Inflammatory macrophage (primary cell): ENCODE measurements at places on chromosomes 5 and 9.
A peak's percentile ranks its signal among the peaks of the same experiment; 100 is the strongest.

GRCh38 chr5:125559296-125559695 lies 812.9 kb upstream of the ZNF608 start:
- no peak for DNase-seq

- no peak for DNase-seq
These were observed 37.9 kb upstream of the GABRP start for GRCh38 chr5:170745481-170746071.

- peak; percentile 87 for DNase-seq
These were observed 69.5 kb upstream of the RAD23B start for GRCh38 chr9:107213561-107214028.

- no peak for DNase-seq
These were observed 56.5 kb downstream of the ANKRD33B start for GRCh38 chr5:10620346-10620745.

- no peak for DNase-seq
These were observed 5.6 kb downstream of the PTCD2 start for GRCh38 chr5:72325566-72326305.

DNA sequence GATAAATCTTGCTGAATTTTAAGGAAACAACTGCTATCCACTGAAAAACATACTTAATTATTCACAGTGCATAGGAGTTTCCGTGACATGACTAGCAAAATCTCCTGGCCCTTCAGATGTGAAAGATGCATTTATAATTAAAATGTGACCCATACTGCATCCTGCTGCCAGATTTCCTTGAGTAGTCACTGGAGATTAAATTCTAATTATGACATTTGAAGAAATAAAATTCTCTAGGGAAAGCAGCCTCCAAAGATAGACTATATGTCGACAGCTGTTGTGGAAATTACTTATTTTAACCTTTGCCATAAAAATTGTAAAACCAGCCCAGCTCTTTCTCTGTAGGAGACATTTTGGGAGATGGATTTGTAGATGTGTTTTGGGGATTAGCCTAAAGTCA lies 193.6 kb upstream of the SMC2 start:
- DNase-seq, result no peak

GRCh38 chr5:62477801-62478200 lies 65.2 kb downstream of the IPO11 start:
- DNase-seq, result no peak

- no peak for DNase-seq
These were observed 4.4 kb upstream of the TOR4A start for GRCh38 chr9:137273095-137273490.

DNA sequence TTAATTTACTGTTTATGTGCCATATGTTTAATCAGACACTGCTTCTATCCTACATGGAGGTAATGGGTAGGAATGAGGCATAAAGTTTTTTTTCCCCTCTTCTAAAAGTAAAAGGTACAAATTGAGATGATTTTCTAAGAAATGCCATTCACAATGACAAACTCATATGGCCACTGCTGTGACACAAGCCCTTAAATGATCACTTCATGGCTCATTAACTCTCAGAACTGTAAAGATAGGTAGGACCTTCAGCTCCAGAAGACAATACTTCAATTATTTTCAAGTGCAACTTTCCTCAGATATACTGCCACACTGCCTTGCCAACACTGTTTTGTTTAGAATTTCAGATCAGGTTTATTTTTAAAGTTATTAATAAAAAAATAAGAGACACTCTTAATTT lies 362.9 kb upstream of the ZNF608 start:
- no peak for DNase-seq

DNA sequence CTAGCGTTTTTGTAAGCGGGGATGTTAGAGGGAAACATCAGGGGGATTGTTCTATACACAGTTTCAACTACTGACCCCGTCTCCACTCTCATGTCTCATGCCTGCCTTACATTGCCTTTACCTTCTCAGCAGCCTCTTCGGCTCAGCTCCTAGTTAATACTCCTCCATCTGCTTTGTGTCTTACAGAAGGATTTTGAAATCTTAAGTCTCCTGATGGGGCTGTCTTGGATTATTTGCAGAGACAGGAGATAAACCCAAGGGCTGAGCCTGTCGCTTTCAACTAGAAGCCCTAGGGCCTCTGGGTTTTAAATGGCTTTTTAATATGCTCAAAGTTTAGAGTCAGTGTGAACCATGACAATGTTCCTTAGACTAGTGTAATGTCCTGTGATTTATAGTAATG lies 161.5 kb downstream of the CARTPT start:
- no peak for DNase-seq

DNA sequence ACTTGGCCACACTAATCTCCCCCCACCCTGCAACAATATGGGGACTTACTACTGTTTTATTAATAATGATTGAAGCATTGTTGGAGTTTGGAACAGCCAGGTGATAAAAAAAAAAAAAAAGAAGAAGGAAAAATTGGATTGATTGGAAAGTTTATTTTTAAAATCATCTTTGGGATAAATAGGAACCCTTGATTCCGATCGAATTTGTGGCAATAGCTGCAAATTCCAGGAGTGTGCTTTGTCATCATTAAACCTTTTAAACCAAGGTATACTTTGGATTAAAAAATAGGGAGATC lies 907 bp upstream of the NR2F1 start:
- no peak for DNase-seq

DNA sequence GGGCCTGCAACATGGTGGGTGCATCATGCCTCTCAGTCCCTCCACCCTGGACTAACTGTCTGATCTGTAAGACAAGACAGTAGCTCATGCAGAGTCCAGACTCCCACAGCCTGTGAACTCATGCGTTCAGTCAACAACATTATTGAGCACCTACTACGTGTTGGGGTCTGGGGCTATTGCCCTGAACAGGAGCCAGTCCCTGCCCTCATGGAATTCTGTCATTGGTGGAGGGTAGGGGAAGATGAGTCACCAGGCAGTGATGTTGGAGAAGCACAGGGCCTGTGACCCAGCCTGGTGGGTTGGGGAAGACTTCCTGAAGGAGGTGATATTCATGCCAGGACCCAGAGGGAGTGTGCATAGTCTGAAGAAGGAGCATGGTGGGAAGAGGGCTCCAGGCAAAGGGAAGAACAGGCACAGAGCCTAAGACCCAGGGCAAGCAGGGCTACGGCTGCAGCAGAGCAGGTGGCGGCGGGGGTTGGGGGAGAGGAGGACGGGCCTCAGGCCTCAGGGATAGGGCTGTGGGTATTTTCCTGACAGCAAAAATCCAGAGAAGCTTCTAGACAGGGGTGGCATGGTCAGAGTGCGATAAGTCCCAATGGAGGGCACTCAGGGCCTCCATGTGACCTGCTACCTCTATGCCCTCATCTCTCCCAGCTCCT lies 26.7 kb upstream of the PSD2 start:
- DNase-seq, result peak; percentile 51

GRCh38 chr9:100534401-100534800 lies 43.5 kb upstream of the CAVIN4 start:
- no peak for DNase-seq
